Stimulated activated CD4-positive, alpha-beta T cell treated with anti-CD3 and anti-CD28 coated beads, Interleukin-4, amount 100 ng/mL, for 48 hours (primary cell): ENCODE measurements at places on chromosomes 5 and 9.
A peak's percentile ranks its signal among the peaks of the same experiment; 100 is the strongest.

- no peak for DNase-seq
These were observed 48.0 kb upstream of the SAP30L start for GRCh38 chr5:154397652-154398406.

DNA sequence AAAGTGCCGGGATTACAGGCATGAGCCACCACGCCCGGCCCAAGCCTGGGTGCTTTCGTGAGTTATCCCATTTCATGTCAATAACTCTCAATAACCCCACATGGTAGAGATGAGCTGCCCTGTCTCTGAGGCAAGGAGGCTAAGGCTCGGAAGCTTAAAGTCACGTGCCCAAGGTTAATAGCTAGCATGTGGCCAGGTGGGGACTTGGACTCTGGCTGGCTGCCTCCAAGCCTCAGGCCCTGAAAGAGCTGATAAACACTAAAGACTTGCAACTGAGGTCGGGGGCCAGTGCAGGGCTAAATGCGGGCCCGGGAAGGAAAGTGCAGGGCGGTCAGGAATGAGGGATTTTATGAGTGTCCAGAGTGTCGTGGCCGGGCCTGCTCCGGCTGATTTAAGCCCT is 30.9 kb upstream of the BARHL1 start:
- DNase-seq, result no peak

GRCh38 chr5:17182981-17183380 is 34.5 kb upstream of the BASP1 start:
- DNase-seq, result no peak

DNA sequence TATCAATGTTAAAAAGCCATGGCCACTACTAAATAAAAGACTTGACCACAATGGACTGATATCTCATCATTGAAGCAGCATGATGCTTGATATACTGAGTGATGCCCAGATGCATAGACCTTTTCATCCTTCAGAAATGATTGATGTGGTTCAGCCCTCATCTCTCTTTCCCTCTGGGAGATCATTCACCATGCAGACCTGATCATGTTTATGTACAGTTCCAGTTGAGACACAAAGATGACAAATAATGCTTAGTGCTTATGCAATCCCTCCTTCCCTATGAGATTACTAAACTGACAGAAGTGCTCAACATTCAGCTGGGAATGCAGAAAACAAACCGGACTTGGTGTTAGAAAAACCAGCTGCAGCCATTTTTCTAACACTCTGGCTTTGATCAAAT is 91.9 kb upstream of the TLR4 start:
- no peak for DNase-seq

- peak; percentile 53 for DNase-seq
These were observed 30.0 kb upstream of the TTLL11 start for GRCh38 chr9:122122903-122123632.

DNA sequence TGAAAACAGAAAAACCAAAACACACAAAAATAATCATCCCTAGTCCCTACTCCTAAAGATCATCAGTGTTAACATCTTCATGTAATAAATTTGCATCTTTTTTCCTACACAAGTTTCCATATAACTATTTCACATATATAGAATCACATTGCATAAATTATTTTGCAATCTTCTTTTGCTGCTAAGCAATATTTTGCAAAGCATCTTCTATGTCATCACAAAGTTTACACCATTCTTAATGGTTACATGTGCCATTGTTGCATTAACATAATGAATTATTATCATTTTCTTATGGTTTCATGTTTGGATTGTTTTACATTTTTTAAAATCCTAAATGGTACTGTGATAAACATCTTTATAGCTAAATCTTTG is 17.8 kb downstream of the SH3TC2 start:
- DNase-seq, result no peak

DNA sequence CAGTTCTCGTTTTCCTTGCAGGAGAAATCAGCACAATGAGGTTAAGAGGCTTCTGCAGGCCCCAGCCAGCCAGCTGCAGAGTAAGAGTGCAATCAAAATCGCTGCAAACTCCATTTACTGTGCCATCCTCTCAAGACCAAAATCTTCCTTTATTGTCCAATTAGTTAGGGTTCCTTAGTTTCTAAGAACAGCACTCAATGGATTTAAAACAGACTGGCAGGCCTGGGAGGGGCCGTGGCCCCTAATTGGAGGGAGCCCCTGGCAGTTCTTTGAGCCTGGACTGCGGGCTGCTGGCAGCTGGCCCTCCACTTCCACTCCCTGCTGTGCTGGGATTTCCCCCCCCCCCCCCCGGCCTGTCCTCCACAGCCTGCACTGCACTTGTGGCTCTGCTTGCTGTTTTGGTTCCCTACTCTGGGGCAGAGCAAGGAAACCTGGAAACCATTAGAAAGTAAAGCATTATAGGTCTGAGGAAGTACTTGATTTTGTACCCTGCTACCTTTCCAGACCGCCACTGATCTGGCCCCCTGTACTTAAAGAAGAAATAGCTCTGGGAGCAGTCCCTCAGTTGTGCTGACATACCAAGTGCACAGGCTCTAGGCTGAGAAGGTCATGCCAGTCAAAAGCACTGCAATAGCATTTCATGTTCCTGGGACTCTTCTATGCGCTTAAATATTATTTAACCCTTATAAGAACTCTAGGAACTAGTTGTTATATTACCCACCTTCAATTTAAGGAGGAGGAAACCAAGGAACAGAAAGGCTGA is 129.0 kb downstream of the APBA1 start:
- DNase-seq, result no peak

- DNase-seq, result no peak
These were observed 144.9 kb upstream of the DMRT1 start for GRCh38 chr9:696332-697323.

GRCh38 chr9:108273988-108274387 is 581.8 kb downstream of the ACTL7B start:
- no peak for DNase-seq

DNA sequence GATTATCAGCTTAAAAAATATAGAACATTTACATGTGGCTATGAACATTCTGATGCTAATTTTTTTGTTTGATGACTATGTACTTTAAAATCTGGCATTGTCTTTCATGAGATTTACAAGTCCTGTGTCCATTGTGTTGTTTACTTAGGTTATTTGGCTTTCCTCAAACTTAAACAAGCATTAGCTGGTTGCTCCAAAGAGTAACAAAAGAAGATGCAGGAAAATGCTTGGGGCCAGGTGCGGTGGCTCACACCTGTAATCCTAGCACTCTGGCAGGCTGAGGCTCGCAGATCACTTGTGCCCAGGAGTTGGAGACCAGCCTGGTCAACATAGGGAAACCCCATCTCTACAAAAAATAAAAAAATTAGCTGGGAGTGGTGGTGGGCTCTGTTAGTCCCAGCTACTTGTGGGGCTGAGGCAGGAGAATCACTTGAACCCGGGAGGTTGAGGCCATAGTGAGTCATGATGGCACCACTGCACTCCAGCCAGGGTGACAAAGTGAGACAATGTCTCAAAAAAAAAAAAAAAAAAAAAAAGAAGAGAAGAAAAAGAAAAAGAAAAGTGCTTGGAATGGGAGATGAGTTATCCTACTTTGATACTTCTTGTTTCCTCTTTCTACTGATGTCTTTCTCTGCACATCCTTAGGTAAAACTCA is 39.7 kb downstream of the PAM start:
- DNase-seq, result no peak

DNA sequence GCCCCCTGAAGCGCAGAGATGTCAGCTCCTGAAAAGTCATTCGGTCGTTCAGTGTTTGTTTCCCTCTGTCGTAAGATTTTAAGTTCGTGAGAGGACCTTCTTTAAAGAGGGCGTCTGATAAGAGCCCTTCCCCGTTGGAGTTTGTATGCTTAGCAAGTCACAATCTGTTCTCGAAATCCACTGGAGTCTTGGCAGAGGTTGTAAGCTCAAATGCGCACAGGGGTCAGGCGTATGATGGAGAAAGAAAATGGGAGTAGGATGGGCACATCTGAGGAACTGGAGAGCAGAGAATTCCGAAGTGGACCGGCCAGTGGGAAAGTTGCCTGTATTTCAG is 710 bp downstream of the HSD17B4 start:
- no peak for DNase-seq

DNA sequence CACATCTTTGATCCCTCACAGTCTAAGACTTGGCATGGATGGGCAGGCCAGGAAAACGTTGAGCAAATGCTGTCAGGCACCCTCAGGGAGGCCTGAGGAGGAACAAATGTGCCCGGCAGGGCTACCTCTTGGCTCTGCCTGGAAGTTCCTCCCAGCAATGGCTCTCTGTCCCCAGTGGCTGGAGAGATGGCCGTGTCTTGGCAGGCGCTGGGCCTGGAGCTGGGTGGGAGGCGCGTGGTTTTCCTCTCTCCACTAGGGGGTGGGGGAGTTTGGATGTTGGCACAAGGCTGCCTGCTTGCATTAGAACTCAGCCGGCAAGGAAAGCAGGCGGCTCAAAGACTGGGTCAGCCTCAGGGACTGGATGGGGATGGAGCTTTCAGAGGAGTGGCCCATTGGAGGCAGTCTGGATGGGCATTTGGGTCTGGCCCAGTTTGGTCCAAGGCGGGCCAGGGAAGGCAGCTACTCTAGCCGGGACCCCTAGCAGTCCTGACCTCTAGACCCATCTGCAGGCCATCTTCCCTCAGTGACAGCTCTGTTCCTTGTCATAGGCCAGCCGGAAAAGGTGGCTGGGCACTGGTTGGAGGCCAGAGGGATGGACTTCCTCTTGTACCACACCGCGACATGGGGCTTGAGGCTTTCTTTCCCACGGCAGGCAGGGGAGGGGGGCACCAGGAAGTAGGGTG is 68.2 kb upstream of the STC2 start:
- no peak for DNase-seq

GRCh38 chr5:52837591-52838001 is 49.9 kb downstream of the ITGA1 start:
- no peak for DNase-seq

- DNase-seq, result no peak
These were observed 14.5 kb downstream of the FBXW2 start for GRCh38 chr9:120778758-120779157.

DNA sequence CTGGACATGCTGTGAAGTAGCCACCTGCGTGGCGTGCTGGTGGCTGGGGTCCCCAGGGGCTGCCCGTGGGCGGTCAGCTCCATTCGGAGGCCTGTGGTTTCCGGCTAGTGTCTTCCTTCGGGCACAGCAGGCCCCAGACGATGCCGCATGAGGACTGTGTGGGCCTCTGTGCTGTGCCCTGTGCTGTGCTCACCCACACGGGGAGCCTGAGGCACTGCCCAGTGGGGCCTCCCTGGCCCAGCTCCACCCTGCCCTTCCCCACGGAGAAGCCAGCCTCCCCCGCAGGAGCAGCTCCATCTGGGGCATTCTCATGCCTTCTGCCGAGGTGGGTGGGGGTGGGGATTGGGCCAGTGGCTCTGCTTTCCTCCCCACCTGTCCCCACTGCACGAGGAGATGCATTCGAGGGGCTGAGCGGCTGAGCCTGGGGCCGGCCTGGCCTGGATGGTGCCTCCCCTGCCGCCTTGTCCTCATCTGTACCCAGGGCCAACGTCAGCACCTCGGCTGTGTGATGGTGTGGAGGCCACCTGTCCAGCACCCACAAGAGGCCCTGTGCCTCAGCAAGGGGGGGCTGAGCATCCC is 24.2 kb downstream of the RXRA start:
- no peak for DNase-seq

GRCh38 chr9:128015696-128016095 is 34.9 kb upstream of the EEIG1 start:
- DNase-seq, result no peak

GRCh38 chr9:6150483-6150882 is 65.1 kb upstream of the IL33 start:
- DNase-seq, result no peak

DNA sequence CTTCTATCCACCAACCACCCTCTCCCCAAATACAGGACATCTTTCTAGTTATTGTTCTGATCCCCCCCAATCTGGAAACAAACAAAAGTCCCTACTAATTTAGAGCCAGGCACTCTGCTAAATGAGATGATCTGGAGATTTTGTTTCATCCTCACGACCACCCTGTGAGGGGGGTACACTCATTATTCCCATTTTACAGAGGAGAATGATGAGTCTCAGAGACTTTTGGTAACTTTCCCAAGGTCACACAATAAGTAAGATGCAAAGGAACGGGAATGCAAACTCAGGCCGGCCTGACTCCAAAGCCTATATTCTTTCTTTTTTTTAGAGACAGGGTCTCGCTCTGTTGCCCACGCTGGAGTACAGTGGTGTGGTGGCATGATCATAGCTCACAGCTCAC is 9.4 kb downstream of the PDGFRB start:
- DNase-seq, result no peak

DNA sequence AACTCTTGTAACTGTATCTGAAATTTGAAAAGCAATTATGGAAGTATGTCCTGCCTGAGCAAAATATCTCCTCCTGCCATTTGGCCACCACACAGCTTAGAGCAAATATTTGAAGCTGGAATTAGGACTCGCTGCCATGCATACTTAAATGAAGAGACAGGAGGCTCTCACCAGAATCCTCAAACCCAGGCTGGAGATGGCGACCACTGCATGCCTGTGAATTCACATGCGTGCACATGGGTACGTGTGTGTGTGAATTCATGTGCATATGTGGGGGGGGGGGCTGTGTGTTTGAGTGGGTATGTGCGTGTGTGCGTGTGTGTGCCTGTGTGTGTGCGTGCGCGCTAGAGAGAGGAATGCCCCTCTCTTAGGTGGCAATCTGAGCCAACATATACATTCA is 84.1 kb upstream of the IRX1 start:
- no peak for DNase-seq

DNA sequence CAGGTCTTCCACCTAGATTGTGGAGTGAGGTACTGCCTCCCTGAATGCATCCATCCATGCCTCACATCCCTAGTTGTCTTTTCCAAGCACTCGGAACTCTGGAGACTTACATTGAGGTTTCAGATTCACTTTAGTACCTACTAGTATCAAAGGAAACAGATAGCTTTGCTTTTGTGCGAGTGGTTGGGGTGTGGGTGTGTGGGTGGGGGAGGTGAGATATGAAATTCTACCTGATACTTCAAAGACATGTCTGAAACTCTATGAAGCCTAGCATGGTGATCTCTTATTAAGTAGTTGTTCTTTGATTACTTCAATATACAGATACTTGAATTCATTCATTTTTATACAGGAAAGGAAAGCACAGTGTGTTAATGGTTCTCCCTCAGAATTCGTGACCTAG is 64.4 kb downstream of the MCCC2 start:
- peak; percentile 8 for DNase-seq

DNA sequence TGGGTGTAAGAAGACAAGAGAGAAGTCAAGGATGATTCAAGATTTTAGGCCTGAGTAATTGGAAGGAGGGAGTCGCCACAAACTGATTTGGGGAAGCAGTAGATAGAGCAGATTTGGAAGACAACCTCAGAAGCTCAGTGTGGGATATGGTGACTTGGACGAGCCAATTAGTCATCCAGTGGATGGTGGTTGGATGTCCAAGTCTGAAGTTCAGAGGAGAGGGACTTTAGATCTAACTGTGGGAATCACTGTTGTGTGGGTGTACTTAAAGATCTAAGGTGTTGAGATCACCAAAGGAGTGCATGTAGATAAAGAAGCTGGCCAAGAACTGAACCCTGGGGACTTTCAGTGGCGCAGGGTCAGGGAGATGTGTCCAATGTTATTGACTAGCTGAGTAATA is 2.2 kb downstream of the IDNK start:
- no peak for DNase-seq

GRCh38 chr5:35205186-35205585 is 25.1 kb downstream of the PRLR start:
- no peak for DNase-seq
